ENCODE measurements at places on chromosomes 5 and 9.
A peak's percentile ranks its signal among the peaks of the same experiment; 100 is the strongest.

DNA sequence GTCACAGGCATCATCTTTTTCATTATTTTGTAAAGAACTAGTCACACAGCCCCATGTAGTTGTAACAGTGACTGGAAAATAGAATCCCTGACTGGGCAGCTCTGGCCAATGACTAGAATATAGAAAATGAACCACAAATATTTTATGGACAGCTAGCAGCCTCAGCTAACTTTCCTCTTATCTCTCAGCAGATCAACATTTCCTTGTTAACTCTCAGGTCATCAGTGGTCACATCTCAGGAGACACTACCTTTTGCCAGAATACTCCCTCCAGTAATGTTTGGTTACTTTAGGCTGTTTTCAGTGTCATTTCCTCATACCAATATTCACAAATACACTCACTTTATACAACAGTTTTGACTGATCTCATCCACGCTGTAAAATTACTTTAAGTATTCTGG lies 43.9 kb downstream of the FAM169A start:
- no peak for DNase-seq

DNA sequence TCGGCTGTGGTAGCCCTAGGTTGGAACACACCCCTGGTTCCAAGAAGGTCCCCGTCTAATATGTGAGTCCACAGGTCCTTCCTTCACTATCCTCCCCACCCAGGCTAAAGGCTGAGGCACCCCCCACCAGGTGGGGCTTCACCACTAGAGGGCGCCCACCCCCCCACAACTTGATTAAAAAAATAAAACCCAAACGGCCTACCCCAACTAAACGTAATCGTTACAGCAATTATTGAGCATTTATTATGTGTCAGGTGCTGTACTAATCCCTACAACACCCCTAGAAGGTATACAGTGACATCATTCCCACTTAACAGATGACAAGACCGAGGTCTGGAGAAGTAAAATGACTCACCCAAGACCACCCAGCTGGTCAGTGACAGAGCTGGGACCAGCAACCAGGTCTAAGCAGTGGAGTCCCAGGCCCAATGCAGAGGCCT lies 65.0 kb downstream of the FGF18 start:
- DNase-seq: no peak

GRCh38 chr9:137030538-137031527 lies 1.1 kb downstream of the FUT7 start:
- no peak for DNase-seq

DNA sequence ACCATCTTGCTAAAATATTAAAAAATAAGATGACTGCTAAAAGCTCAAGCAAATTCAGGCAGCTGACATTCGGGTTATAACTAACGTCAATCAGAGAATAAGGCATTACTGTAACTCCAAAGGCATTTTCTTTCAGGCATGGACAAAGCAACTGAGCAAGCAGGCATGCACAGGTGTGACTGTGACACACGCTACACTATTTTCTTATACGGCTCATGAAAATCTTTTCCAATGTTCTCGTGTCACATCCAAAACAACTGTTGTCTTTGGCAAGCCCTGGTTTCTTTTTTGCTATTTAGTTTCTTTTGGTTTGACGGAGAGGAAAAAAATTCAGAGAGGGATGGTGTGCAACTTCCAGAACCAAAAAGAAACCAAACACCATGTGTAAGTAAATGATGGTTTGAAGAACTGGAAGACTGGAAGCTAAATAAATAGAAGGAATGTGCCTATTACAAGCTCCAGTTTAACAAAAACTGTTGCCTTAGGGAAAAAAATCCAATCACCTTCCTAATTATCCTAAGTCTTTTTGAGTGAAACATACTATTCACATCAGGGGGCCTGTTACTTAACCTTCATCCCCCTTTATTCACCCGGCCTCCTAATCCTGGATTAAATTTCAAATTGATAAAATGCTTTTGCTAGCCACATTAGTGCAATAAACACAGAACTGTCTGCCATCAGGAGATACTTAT lies 277.6 kb downstream of the PSAT1 start:
- DNase-seq: no peak

DNA sequence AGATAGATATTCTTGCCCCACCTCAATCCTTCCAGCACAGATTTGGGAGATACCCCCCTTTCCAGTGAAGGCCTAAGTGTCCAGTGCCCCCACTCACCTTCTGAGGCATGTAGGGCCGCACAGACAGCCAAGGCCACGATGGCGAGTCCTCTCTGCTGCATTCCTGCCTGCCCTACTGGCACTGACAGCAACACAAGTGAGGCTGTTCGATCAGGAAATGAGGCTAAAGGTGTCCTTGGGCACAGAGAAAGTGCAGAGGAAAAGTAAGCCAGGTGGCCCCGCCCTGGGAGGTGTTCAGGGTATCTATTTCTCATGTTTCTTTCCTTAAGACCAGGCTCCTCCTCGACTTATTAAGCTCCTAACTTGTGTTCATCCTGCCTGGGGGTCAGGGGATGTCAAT lies at the start of gene CCL28:
Gene CCL28, minus strand, starts transcription at position 236 of the 400 bp plus-strand sequence. Its CDS starts 75 bp downstream, at position 161.
- peak; percentile 35 for DNase-seq

Data from thyroid gland (tissue), 4 donors.